Activated naive CD4-positive, alpha-beta T cell treated with anti-CD3 and anti-CD28 coated beads, Interleukin-2, amount 10 ng/mL, durations not matched to agents 5 hours and 36 hours (primary cell): ENCODE measurements at places on chromosomes 12 and 14. TPM values are rescaled to one million over a fixed set of nuclear protein-coding genes. Genes with fewer than 3 reads are reported as not detected.

BDKRB1 gene
- not detected for total RNA-seq

ANKRD33 gene
- not detected for total RNA-seq

TSHR gene
- 5.0 TPM for total RNA-seq

VPS33A gene
- total RNA-seq: 25.9 TPM

SLC11A2 gene
- total RNA-seq: 35.0 TPM

KRT3 gene
- total RNA-seq: not detected

GALNT8 gene
- total RNA-seq: not detected

NANOG gene
- total RNA-seq: not detected

PLEKHG7 gene
- not detected for total RNA-seq

RTL1 gene
- not detected for total RNA-seq

SERPINA3 gene
- not detected for total RNA-seq

PXMP2 gene
- 33.2 TPM for total RNA-seq

ANO4 gene
- total RNA-seq: not detected

CARMIL3 gene
- total RNA-seq: 0.65 TPM

ING4 gene
- 45.8 TPM for total RNA-seq

NEUROD4 gene
- total RNA-seq: not detected

IL22 gene
- total RNA-seq: not detected

HOTAIR gene
- not detected for total RNA-seq

ACSM4 gene
- not detected for total RNA-seq

OXA1L gene
- total RNA-seq: 140 TPM

CPSF2 gene
- total RNA-seq: 71.5 TPM
